Amniotic stem cell (primary cell): ENCODE measurements at places on chromosomes 5 and 9.

- no peak for DNase-seq
These were observed 109.3 kb upstream of the FCN2 start for GRCh38 chr9:134770972-134771971.

GRCh38 chr9:115998666-115999065, 154.9 kb upstream of the PAPPA start:
- no peak for DNase-seq

DNA sequence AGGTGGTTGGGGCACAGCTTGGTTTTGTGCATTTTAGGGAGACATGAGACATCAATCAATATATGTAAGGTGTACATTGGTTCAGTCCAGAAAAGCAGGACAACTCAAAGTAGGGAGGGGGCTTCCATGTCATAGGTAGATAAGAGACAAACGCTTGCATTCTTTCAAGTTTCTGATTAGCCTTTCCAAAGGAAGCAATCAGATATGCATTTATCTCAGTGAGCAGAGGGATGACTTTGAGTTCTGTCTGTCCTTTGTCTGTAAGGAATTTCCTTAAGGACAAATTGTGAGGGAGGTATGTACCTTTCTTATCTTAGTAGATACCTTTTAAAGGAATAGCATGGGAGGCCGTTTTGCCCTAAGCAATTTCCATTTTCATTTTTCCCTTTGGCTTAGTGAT, 63.3 kb downstream of the COL15A1 start:
- DNase-seq = no peak

DNA sequence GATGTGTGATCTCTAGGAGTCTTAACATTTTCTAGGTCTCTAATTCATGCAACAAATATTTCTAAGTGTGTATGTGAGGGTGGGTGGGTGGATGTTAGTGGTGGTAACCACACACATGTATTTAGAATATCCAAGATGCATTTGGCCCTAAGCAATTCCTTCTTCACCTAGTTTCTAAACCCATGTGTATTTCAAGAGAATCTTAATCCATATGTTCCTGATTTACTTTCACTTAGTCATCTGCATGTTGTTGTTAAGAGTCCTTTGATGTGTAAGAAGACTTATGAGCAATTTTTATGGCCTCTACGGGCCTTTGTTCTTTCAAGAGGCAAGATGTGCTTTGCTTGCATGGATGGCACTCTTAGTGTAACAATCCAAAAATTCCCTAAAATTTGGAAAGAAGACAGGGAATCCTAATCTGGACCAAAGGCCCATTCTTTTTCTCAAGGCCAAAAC, 282.6 kb downstream of the SPATA31D1 start:
- DNase-seq = peak; percentile 34

GRCh38 chr9:92769990-92770359, 5.3 kb upstream of the BICD2 start:
- DNase-seq = no peak

DNA sequence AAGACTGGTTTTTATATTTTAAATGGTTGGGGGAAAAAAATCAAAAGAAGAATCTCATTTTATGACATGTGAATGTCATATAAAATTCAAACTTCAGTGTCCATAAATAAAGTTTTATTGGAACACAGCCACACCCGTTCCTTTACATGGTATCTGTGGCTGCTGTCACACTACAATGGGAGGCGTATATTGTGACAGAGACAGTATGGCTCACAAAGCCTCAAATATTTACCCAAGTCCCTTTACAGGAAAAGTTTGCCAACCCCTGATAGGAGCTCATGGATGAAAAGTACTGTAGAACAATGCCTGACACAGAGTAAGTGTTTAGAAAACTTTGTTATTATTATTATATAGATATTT, 5.2 kb upstream of the DUSP1 start:
- DNase-seq = no peak

GRCh38 chr5:55923177-55923771, 71.5 kb downstream of the IL6ST start:
- no peak for DNase-seq

DNA sequence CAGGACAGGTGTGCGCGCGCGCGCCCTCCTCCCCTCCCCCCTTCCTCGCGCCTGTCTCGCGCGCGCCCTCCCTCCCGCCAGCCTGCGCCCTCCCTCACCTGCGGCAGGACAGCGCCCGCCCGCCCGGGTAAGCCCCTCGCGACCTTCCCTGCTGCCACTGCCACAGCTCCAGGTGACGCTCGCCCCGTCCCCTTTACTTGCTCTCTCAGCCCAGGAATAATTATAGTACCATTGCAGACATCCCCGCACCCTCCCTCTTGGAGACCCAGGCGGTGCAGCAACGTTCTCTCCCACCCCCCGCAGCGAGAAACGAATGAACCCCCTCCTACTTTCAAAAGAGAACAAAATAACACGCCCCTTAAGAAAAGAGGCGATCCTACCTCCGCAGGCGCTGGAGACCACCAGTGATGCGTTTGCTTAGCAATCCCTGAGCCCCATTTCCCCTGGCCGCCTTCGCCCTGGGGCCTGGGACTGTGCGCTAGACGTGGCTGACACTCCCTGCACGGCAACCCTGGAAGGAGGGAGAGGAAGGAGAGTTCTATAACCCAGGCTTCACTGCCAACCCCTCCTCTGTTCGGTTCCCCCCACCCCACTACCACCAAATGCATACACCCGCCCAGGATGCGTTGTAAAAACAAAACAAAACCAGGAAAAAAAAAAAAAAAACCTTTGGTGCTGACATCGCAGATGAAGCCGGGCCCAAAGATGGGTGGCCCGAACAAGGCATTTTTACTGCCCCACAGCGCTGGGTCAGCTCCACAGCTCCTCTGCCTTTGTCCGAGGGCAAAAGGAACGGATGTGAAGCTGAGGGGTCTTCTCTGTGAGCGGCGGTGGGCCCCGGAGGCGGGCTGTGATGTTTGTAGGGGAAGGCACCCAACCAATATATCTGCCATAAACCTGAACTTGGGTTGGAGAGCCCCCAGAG, 5.6 kb upstream of the PURA start:
- DNase-seq = no peak

DNA sequence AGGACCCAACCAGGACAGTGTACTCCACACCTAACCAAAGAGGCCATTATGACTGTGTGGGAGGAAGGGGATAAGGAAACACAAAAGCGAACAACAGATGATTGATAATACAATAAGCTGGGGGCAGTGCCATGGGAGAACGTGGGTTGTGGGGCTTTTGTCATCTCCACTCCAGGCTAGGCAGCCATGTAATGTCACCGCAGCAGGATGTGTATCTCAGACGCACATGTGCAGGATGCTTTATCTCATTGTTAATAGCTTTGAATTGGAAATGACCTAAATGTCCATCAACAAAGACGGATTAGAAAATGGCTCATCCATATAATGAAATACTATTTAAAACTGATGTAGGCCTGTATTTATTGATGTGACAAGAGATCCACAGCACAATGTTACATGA, 51.0 kb downstream of the EPB41L4B start:
- no peak for DNase-seq

DNA sequence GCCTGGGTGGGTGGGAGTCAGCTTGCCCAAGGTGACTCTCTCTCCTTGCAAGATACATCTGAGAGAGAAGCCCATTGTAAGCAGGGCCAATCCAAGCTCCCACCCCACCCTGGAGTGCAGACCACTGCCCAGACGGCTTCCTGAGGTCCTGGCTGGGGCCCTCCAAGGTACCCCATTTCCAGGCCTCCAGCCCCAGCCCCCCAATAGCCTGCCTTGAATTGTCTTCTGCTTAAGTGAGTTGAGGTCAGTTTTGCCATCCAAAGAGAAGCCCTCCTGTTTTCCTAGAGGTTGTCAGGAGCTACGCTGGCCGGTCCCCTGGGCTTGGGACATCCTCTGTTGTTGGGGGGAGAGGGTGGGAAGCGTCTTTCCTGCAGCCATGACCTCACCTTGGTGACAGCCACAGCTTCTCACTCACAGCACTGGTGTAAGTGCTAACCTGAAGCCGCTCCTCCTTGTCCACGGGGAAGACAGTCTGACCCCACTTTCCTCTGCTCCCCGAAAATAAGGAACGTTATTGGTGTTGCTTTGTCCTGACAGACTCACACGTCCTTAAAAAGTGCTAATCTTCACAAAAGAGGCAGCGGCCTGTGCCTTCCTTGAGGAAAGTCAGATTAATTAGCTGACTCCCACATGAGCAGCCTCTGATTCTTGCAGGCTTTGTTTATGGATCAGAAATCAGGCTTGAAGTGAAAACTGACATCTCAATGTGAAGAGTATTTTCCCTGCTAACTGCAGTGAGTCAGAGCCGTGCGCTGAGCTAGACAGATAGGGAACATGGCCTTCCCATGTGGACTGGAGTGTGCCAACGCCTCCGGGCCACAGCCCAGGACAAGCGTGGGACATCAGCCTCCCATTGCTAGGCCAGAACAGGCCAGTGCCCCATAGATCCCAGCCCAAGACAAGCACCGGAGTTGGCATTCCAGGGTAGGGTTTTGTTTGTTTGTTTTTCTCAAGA, 52.3 kb downstream of the ADAMTS2 start:
- no peak for DNase-seq

GRCh38 chr5:142202282-142202681, 93.7 kb downstream of the NDFIP1 start:
- no peak for DNase-seq

- no peak for DNase-seq
These were observed 138.1 kb upstream of the HMHB1 start for GRCh38 chr5:143673676-143674468.

DNA sequence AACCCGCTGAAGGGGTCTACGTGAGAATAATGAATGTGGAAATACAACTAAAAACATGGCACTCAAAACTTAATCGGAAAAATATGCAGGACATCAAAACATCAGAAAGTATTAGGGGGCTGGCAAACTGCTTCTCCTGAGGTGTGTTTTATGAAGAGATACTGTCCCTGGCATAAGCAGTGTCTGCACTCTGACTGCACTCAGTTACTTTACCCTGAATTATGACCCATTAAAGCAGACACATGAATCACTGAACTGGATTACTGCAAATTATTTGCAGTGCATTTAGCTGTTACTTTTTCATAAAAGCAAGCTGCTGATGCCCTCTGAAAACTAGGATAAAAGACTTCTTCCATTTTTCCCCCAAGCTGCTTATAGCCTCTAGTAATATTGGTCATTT, 164.9 kb downstream of the AP3B1 start:
- no peak for DNase-seq
